Aorta (tissue), 5 donors: ENCODE measurements at places on chromosomes 4 and X. TPM values are rescaled to one million over a fixed set of nuclear protein-coding genes. Genes with fewer than 3 reads are reported as not detected.

Gene GAGE13
- not detected for total RNA-seq

Gene DNAAF6
- total RNA-seq, result not detected

Gene ZDHHC15
- 4.8 TPM for total RNA-seq

Gene GLOD5
- not detected for total RNA-seq

Gene NUDT9
- total RNA-seq, result 29.1 TPM

Gene MAGEB17
- not detected for total RNA-seq

- no peaks in the 10 kb centered on the region for H3K27me3 ChIP-seq
- no peak overlapping the region for H3K4me3 ChIP-seq
- DNase-seq, result no peak
- no peaks in the 10 kb centered on the region for H3K4me1 ChIP-seq
Observed at GRCh38 chrX:37599729-37600128, 28.3 kb downstream of the LANCL3 start.

- no peaks in the 10 kb centered on the region for H3K36me3 ChIP-seq
- no peak for DNase-seq
- H3K27me3 ChIP-seq, result no peaks in the 10 kb centered on the region
- no peaks in the 10 kb centered on the region for H3K4me1 ChIP-seq
- no peak overlapping the region for H3K27ac ChIP-seq
Observed at GRCh38 chr4:133102043-133102442, 47.1 kb upstream of the PCDH10 start.

- H3K4me3 ChIP-seq, result no peak overlapping the region
- no peaks in the 10 kb centered on the region for H3K27me3 ChIP-seq
- DNase-seq, result no peak
- H3K27ac ChIP-seq, result no peak overlapping the region
Observed at GRCh38 chrX:105483011-105483410, 262.5 kb upstream of the TEX13A start.

DNA sequence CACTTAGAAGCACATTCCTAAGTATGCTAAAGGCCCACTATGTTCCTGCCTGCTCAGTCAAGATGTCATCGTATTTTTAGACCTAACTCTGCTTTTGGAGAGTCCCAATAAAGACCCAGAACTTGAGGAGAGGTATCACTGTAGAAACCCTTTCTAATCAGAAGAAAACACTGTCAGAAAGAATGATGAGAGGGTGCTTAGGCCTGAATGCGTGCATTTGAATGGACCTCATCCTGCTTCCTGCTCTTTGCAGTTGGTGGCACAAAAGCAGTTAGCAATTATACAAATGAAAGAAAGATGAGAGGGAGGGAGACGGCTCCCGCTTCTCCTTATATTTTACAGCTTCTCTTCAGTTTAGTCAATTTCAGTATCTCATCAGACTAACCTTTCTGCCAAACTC, 987.2 kb downstream of the CCSER1 start:
- H3K27ac ChIP-seq, result no peak overlapping the region
- no peak for DNase-seq
- H3K4me1 ChIP-seq, result no peaks in the 10 kb centered on the region

DNA sequence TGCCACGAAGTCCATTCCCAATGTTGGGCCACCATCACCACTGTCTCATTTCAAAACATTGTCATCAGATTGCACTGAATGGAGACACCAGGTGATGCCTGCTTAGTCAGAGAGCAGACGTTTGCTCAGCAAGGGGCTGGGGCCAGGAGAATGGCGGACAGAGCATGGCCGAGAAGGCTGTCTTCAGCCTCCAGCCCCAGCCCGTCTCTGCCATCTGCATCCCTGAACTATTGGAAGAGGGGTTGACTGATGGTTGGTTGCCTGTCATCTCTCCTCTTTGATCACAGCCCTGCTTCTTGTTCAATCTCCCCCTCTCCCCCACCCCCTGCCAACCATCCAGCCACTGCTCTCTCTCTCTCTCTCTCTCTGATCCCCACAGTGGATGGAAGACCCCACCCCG, 140.9 kb downstream of the SHOX start:
- H3K27me3 ChIP-seq, result no peaks in the 10 kb centered on the region
- no peaks in the 10 kb centered on the region for H3K4me1 ChIP-seq
- H3K36me3 ChIP-seq, result no peaks in the 10 kb centered on the region

DNA sequence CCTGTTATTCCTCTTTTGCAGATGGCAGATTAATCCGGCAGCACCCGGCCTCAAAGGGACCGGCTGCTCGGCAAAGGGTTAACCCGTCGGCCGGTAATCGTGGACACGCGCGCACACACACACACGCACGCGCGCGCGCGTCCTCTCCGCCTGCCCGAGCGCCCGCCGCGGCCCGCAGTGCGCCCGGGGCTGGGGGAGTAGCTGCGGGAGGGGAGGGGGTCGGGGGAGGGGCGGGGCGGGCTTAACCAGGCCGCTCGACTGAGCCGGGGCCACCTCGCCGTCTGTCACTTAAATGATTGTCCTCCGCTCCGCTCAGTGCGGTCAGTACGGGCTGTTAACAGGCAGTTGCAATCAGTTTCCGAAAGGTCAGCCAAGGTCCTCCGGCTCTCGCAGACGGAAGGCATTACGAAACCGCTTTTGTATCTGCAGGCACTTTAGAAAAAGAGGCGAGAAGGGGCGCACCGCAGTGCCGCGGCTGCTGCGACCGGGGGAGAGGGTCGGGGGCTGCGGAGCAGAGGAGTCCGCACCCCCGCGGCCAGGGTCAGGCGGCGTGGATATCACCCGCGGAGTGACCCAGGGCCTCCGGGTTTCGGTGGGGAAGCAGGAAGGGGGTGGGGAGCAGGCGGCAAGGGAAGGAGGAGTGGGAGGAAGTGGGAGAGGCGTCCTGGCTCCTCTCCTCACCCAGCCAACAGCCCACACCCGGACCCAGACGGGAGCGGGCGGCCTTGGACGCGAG, 57.3 kb upstream of the BCOR start:
- DNase-seq, result peak; percentile 85
- no peak overlapping the region for H3K4me3 ChIP-seq
- H3K27me3 ChIP-seq, result no peaks in the 10 kb centered on the region
- H3K27ac ChIP-seq, result no peak overlapping the region
- no peaks in the 10 kb centered on the region for H3K4me1 ChIP-seq

DNA sequence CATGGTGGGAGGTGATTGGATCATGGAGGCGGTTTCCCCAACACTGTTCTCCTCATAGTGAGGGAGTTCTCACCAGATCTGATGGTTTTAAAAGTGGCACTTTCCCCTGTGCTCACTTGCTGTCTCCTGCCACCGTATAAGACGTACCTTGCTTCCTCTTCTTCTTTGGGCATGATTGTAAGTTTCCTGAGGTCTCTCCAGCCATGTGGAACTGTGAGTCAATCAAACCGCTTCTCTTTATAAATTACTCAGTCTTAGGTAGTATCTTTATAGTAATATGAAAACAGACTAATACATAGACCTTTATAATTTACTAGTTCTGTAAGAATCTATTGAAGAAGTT, 82.5 kb upstream of the PITX2 start:
- H3K27ac ChIP-seq, result no peak overlapping the region
- H3K4me1 ChIP-seq, result no peaks in the 10 kb centered on the region
- DNase-seq, result no peak
- H3K4me3 ChIP-seq, result no peak overlapping the region

DNA sequence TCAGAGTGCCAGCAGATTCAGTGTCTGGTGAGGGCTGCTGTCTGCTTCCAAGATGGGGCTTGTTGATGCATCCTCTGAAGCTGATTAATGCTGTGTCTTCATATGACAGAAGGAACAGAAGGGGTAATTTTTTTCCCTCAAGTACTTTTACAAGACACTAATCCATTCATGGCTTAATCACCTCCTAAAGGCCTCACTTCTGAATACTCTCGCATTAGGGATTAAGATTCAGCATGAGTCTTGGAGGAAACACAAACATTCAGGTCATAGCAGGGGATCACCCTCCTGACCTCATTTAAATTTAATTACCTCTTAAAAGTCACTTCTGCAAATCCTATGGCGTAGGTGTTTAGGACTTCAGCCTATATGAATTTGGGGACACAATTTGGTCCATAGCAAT, 1145.5 kb upstream of the PCDH10 start:
- H3K4me3 ChIP-seq, result no peak overlapping the region
- no peak for DNase-seq
- H3K27me3 ChIP-seq, result no peaks in the 10 kb centered on the region
- no peaks in the 10 kb centered on the region for H3K4me1 ChIP-seq
- no peak overlapping the region for H3K27ac ChIP-seq

GRCh38 chrX:45187731-45188130, 12.9 kb downstream of the DIPK2B start:
- peak overlapping the region; percentile 45 for H3K4me3 ChIP-seq
- H3K4me1 ChIP-seq, result no peaks in the 10 kb centered on the region
- H3K27me3 ChIP-seq, result no peaks in the 10 kb centered on the region

DNA sequence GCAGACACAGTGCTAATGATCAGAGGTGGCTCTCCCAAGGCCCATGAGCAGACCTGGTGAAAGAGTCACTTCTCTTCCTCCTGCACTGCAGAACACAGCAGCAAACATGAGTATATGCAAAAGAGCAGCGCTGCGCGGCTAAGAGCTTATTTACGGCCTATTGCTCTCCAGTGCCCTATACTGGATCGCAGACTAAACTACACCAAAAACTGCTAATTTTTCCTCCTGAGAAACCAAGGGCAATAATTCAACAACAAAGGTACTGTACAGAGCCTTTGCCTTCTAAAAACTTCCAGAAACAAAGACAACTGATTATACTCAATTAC, 702.5 kb downstream of the ARAP2 start:
- H3K36me3 ChIP-seq, result no peaks in the 10 kb centered on the region
- peaks cover 1% of the 10 kb centered on the region for H3K27me3 ChIP-seq
- H3K4me1 ChIP-seq, result no peaks in the 10 kb centered on the region
- DNase-seq, result no peak
